ENCODE measurements at places on chromosomes 7 and 10.

- DNase-seq: no peak
These were observed 110.4 kb downstream of the RBM20 start for GRCh38 chr10:110754375-110755105.

GRCh38 chr10:90787393-90788198 lies 70.2 kb downstream of the HTR7 start:
- DNase-seq: no peak

DNA sequence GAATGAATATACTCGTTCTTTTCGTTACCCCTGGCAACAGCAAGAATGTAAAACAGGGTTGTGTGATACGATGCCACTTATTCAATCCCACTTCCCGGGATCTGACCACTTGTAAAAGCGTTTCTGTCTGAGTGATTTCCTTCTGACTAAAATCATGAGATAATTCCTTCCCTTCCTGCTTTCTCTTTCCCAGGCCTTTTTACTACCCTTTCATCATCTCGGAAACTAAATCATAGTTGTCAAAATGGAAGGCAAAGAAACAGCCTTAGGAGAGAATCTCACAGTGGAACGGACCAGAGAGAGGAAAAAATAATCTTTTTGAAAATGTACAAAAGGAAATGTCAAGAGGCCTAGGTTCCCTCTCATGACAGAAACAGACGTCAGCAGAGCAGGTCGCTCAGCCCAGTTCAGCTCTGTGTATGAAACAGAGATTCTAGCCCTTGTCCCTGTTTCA lies 29.8 kb downstream of the DIP2C start:
- DNase-seq: no peak

DNA sequence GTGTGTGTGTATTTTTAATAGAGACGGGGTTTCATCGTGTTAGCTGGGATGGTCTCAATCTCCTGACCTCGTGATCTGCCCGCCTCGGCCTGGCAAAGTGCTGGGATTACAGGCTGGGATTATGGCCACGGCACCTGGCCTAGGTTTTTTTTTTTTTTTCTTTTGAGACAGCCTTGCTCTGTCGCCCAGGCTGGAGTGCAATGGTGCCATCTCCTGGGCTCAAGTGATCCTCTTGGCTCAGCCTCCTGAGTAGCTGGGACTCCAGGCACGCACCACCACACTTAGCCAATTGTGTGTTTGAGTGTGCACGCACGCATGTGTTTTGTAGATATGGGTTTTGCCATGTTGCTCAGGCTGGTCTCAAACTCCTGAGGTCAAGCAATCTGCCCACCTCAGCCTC lies 629.8 kb downstream of the ETV1 start:
- DNase-seq: no peak

GRCh38 chr7:5867060-5867459 lies 13.5 kb upstream of the OCM start:
- no peak for DNase-seq

- DNase-seq: no peak
These were observed 362.9 kb upstream of the ZNF32 start for GRCh38 chr10:44011603-44011981.

DNA sequence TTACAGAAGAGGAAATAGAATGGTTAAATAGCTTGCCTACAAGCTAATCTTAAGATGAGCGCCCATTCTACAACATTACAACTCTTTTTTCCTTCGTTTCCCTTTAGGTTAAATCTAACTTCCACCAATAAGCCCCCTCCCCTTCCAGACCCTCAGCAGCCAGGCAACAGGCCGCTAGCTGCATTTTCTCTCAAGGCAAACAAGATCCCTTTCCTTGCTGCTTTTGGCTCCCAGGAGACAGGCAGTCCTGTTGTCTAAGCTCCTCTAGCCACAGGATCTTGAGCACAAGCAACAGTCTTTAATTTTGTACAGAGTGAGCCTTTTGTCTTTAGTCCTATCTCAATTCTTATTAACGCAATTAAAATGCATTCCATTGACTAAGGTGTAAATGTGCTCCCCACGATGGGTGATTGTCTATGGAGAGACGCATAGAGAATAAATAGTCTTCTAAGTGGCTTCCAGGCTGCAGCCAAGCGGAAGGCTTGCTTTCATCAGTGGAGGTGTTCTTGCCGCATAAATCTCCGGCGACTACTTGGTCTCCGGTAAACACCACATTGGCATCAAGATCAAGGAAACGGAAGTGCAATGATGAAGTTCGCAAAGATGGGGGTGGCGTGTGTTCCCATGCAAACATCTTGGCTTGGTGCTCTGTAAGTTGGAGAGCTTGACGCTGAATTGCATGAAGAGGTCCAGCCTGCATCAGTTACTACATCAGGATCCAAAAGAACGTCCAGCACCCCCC lies 181.9 kb upstream of the LYZL2 start:
- no peak for DNase-seq

GRCh38 chr7:116626886-116627285 lies 45.1 kb upstream of the MET start:
- DNase-seq: no peak

DNA sequence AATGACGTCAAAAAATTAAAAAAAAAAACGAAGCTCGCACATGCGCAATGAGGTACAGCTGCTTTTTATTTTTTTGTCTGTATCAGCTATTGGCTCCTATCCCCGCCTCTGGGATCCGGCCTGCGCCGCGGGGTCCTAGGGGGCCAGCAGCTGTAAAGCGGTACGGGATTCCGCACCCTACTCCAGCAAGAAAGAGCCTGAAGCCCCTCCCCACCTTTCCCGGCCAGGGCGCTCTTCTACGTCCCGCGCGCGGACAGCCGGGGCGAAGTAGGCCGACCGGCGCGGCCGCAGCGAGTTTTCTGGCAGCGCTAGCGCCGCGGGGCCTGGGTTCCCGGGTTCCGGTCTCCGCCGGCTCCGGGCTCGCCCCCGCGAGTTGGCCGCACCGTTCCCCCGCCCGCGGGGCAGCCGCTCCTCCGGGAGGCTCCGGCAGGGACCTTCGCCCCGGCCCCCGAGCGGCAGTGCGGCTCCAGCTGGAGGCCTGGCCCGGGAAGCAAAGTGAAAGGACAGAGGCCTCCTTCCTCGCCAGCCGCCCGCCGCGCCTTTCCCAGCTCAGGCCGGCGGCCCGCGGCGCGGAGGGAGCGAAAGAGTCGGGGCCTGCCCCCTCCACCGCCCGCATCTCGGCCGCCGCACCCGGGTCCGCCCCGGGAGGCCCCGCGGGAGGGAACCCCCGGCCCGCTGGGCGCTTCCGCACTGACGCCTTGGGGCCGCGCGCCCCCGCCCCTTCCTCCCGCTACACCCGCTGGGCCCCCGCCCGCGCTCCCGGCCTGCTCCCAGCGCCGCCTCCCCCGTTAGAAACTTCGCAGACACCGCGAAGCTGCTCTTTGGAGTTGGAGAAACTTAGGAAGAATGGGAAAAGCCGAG lies 4.7 kb upstream of the SPAG6 start:
- peak; percentile 89 for DNase-seq

DNA sequence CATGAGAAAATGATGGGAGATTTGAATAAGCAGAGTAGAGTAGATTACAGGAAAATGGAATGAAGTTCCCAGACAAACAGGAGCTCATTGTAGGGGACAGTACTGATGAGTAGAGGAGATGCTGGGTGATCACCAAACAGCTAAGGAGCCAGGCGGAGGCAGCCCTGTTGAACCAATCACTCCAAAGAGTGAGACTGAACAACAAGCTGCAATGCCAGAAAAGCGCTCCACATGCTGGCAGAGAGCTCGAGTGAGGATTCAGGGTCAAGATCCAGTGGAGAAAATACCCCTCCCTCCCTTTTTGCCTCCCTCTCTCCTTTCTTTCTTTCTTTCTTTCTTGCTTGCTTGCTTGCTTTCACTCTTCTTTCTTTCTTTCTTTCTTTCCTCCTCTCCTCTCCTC lies 133.3 kb downstream of the PFKFB3 start:
- DNase-seq: no peak

GRCh38 chr7:43727494-43727893 lies 1.8 kb downstream of the COA1 start:
- no peak for DNase-seq

GRCh38 chr10:72133517-72133916 lies 45.2 kb upstream of the SPOCK2 start:
- DNase-seq: no peak

Data from left forelimb (tissue), 1 donor.